Kasumi-1 (cell line): ENCODE measurements at places on chromosomes 13 and 19.

DNA sequence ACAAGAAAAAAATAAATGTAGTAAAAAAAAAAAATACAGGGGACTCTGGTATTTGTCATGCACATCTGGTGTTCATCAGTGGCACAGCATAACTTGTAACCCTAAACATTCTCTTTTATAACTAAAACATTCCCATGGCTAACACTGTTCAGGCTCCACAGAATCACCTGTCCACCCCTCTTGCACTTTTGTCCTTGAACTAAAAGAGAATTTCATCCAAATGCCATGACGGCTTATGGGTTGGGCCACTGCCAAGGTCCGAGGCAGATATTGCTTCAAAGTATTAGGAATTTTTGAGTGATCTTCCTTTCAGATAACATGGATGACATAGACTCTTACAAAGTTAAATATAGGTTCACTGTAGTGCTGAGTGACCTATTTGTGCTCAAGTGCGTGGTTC is 25.7 kb upstream of the SERP2 start:
- DNase-seq, result no peak

DNA sequence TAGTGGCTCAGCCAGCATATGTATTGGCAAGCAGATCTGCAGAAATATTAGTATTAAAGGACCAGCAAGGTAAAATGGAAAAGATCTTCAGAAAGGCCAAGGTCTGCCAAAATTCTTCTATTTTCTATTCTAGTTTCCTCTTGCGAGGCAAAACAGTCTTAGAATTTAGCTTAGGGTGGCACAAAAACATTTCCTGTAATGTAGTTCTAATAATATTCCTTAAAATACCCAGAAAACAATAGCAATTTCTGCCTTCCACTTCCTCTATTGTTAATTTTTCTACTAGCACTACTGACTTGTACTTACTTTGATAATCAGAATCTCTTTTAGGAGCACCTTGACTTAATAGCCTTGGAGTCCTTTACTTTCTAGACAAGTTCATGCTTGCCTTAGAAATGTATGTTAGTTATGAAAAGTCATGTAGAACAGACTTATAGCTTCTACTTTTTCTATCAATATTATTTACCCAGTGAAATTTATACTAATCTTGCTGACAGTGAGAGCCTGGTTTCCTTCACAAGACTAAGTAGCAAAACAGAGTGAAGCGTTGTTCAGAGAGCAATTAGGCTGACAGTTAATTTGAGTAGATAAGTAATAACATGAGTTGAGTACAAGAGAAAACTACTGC is 23.9 kb upstream of the LPAR6 start:
- no peak for DNase-seq

DNA sequence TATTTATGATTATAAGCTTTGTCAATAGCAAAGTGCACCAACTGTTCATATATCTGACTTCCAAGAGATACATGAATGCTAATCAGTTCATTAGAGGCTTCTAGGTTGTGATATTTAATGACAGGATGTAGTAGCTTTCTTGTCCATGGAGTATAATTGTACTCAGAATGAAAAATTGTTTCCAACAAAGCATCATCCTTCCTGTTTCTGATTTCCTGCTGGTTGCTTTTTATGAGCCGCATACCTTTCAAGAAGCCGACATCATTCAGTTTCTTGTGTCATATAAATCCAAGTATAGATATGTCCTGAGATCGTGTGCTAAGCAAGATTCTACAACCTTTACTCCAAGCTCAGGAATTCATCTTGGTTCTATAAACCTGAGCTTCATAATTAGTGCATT is 326.6 kb downstream of the DIAPH3 start:
- no peak for DNase-seq

- no peak for DNase-seq
Measured at GRCh38 chr19:28401739-28402424, 811.1 kb downstream of the UQCRFS1 start.

GRCh38 chr13:110005563-110005962 is 219.2 kb upstream of the IRS2 start:
- no peak for DNase-seq

DNA sequence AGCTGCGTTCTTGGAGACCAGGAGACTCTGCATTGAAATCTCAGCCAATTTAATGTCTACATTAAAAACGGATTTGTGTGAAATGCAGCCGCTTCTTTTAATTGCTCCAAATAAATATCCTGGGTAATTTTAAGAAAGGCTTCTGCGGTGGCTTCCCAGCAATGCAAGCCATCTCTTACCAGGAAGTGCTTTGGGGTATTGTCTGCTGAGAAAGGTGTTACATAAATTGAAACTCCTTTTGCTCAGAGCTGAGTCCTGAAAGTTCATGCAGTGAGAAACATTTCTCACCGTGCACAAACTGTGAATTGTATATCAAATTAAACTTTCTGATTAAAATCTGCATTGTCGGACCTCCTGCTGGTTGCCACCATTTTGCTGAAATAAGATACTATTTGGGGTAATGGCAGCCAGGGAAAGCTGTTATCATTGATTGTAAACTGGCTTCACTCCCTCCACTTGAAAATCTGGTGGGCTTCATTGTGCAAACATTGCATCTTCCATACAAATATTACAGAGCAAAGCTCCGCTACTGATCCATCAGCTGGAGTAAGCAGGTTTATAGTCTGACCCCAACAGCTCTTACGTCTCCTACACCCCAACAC is 59.5 kb downstream of the ZIC5 start:
- DNase-seq, result no peak

- DNase-seq, result no peak
Measured at GRCh38 chr13:48693998-48694397, 40.3 kb downstream of the CYSLTR2 start.

DNA sequence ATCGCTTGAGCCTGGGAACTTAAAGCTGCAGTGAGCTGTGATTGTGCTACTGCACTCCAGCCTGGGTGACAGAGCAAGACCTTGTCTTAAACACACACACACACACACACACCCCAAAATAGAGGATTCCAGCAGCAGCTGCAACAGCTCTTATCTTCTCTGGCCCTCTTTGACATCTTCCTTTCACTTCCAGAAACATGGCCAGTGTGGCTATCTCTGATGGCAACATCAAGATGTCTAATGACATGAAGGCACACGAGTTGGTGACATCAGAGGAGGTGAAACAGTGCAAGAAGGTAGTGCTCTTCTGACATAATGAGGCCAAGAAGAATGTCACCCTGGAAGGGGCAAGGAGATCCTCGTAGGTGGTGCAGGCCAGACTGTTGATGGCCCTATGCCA is 81.2 kb downstream of the TM9SF2 start:
- no peak for DNase-seq

DNA sequence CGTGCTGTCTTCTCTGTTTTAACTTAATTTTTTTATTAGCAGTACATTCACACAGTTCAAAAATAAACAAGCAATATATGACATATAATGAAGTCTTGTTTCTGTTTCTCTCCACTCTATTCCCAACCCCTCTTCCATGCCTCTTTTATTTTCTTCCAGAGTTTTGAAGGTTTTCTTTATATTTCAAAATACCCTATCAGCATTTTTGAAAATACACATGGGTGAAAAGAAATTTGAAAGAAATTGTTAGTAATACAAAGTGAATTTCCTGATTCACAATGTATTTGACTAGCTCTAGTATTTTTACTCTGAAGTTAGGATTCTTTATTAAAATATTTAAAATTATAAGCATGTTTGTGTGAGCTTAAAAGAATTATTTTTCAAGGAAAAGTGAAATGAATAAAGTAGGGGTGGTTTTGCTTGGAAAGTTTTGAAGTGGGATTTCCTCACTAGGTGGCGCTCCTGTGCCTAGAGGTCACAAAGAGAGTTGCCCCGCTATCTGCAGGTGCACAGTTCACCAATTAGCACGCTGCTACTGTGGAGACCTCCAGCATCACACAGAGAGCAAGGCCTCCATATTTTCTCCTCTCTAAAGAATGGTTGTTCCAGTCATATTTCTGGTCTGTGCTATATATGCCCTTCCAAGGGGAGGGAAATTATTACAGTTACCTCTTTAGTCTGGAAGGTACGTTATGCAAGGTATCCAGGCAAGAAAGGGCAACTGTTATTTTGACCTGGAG is 37.6 kb downstream of the SOX21 start:
- peak; percentile 69 for DNase-seq

GRCh38 chr13:59112221-59112718 is 1051.5 kb downstream of the DIAPH3 start:
- DNase-seq, result peak; percentile 44

- no peak for DNase-seq
Measured at GRCh38 chr19:7789447-7789846, 26.4 kb downstream of the CLEC4M start.

- no peak for DNase-seq
Measured at GRCh38 chr13:39982745-39983144, 327.3 kb downstream of the COG6 start.

DNA sequence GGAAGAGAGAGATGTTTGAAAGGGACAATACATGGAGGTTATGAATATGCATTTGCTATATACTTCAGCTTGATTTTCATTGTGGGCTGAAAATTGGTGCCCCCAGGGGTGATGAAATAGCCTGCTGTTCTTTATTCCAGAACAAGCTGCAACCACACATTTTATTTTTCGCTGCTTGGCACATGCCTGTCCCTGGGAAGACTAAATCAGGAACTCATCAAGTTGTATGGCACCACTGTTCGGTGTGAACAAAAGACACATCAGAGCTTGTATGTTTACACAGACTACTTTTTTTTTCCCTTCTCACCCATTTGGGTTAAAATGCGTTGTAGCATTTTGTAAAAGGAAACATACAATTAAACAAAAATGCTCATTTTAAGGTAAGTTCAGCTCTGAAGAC is 230.7 kb downstream of the NALCN start:
- no peak for DNase-seq

DNA sequence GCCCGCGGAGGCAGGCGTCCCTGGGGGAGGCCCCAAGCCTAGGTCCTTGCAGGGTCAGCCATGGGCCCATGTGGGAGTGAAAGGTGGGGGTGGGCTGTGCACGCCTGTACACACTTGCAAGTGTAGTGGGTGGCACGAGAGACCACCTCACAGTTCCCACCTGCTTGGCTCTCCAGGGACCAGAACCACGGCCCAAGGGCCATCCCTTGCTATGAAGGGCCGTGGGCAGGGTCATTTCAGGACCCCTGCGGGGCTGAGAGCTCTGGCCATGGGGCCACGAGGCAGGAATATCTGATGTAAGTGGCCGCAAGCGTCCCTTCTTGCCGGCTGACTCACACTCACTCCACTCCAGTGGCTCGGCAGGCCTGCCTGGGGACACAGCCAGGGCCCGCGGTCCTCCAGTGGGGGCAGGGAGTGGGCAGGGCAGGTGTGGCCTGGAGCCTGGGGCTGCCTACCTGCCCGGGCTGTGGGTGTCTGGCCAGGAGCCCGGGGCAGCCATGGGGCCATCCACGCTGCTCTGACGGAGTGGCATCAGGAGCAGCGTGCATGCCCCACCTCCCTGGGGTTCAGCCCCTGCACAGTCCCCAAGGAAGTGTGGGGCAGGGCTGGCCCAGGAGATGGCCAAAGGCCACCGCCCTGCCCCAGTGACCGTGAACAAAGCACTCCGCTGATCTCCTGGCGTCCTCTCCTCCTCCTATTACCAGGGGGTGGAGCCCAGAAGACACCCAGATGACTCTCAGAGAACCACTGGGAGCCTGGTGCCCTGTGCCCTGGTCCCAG is 8.6 kb upstream of the MKNK2 start:
- DNase-seq, result no peak

GRCh38 chr13:21641629-21642028 is 29.2 kb upstream of the FGF9 start:
- no peak for DNase-seq

GRCh38 chr19:10961073-10961860 is 437 bp downstream of the SMARCA4 start:
- peak; percentile 37 for DNase-seq

DNA sequence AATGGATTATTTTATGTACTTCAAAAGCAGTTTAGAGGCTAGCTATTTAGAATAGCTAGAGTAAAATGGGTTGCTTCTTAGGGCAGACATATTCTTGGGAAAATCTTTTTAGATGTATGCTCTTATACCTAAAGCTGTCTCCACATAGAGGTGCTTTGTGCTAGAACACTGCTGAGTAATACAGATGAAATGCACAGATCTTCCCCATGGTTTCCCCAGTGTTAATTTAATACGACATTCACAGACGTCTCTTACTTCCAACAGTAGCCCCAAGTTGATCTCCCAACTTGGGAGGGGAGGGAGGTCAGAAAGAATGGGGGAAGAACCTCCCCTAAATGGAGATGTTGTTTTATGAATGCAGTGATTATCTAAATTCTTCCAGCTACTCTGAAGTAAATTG is 16.9 kb downstream of the NALCN start:
- DNase-seq, result no peak

DNA sequence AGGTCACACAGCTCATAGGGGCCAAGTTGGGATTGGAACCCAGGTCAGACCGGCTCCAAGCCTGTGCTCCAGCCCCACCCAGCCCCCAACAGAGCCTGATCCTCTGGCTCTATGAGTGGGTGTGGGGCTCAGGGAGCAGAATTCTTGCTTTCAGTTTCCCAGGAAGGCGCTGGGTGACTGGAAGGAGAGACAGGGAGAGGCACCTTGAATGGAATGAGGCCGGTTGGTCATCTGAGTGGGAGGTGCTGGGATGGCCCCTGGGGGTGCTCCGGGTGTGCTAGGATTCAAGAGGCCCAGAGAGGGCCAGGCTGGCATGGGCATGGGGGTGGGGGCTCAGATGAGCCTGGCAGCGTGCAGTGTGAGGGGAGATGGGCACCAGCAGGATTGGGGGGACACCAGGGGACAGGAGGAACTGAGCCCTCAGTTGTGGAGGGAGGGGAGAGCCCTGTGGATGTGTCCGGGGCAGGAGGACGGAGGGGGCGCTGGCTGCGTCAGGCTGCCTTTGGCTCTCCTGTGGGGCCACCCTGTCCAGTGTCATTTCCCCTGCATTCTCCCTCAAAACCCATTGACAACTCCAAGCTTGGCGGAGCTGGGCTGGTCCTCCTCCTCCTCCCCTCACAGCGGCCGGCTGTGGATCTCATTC is 31.2 kb upstream of the ANKRD10 start:
- DNase-seq, result no peak

- DNase-seq, result peak; percentile 97
Measured at GRCh38 chr19:38004521-38005223, 97.7 kb downstream of the SIPA1L3 start.

DNA sequence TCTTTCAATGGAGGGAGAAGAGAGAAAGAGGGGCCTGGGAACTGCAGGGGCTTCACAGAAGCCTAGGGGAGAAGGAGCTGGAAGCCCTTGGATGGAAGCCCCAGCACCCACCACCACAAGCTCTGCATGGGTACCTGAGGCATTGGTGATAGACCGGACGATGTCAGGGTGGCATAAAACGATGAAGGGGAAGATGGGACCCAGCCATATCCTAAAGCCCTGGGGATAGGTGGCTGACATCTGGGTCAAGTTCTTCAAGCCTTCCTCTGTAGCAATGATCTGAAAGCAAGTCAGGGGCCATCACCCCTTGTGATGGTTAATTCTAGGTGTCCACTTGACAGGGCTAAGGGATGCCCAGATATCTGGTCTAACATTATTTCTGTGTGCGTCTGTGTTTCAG is 11.2 kb upstream of the OR10H5 start:
- DNase-seq, result no peak

- peak; percentile 83 for DNase-seq
Measured at GRCh38 chr13:58953638-58954037, 1210.1 kb downstream of the DIAPH3 start.

GRCh38 chr13:99133848-99134247 is 66.8 kb upstream of the UBAC2 start:
- DNase-seq, result no peak
